ENCODE measurements at places on chromosomes 12 and 14. TPM values are rescaled to one million over a fixed set of nuclear protein-coding genes. Genes with fewer than 3 reads are reported as not detected.

DNA sequence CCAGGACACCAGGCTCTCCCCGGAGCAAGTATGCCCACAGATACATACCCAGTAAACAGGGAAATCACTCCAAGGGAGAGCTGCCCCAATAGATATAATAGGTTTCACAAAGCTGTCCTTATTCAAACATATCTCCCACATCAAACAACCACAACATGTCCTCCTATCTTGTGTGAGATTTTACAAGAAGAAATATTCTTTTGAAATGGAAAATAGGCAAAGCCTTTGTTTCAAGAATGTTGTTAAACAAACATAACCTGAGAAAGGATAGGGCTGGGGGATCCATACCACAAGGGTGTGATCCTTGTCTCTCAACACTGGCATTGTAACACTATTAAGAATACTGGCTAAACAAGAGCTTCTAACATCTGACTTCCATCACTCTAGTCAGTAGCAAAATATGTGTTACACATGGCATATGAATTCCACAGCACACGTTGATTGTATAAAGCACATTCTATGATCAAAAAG is 32.9 kb downstream of the LGR5 start:
- no peak for DNase-seq
- H3K4me3 ChIP-seq: no peak overlapping the region
- peaks cover 5% of the 10 kb centered on the region for H3K4me1 ChIP-seq
- H3K27me3 ChIP-seq: no peaks in the 10 kb centered on the region
- no peak overlapping the region for H3K27ac ChIP-seq
- no peaks in the 10 kb centered on the region for H3K36me3 ChIP-seq

DNA sequence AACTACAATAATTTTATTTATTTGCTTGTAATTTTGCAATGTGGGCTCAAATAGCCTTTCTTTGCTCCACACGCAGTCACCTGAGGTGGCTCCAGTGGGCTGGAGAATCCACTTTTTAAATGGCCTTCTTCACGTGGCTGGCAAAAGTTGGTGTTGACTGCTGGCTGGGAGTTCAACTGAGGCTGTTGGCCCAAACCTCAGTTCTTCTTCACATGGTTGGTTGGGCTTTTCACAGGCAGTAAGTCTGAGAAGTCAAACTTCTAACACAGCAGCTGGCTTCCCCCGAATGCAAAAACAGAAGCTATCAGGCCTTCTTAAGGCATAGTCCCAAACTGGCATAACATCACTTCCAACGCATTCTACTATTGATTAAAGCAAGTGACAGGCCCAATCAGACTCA is 2.1 kb upstream of the OXA1L start:
- no peak overlapping the region for H3K27ac ChIP-seq
- H3K4me3 ChIP-seq: no peak overlapping the region
- H3K27me3 ChIP-seq: no peaks in the 10 kb centered on the region
- peaks cover 16% of the 10 kb centered on the region for H3K4me1 ChIP-seq
- DNase-seq: no peak

- no peak overlapping the region for H3K4me3 ChIP-seq
- H3K36me3 ChIP-seq: no peaks in the 10 kb centered on the region
- H3K4me1 ChIP-seq: no peaks in the 10 kb centered on the region
- H3K27ac ChIP-seq: no peak overlapping the region
- H3K27me3 ChIP-seq: no peaks in the 10 kb centered on the region
- DNase-seq: no peak
Measured at GRCh38 chr14:67630938-67631337, 11.2 kb downstream of the ARG2 start.

- no peaks in the 10 kb centered on the region for H3K36me3 ChIP-seq
- H3K4me3 ChIP-seq: no peak overlapping the region
- DNase-seq: no peak
- H3K27ac ChIP-seq: no peak overlapping the region
Measured at GRCh38 chr14:32813401-32813800, 125.3 kb upstream of the NPAS3 start.

- H3K4me1 ChIP-seq: no peaks in the 10 kb centered on the region
- H3K36me3 ChIP-seq: no peaks in the 10 kb centered on the region
- peaks cover 8% of the 10 kb centered on the region for H3K27me3 ChIP-seq
Measured at GRCh38 chr12:52848661-52849255, at the start of gene KRT78. TSS of gene KRT78 (minus strand) at chr12:52848994. CDS start at chr12:52848930, 64 bp downstream.

- no peaks in the 10 kb centered on the region for H3K36me3 ChIP-seq
- DNase-seq: no peak
Measured at GRCh38 chr12:668090-668481, 4.8 kb upstream of the NINJ2 start.

DNA sequence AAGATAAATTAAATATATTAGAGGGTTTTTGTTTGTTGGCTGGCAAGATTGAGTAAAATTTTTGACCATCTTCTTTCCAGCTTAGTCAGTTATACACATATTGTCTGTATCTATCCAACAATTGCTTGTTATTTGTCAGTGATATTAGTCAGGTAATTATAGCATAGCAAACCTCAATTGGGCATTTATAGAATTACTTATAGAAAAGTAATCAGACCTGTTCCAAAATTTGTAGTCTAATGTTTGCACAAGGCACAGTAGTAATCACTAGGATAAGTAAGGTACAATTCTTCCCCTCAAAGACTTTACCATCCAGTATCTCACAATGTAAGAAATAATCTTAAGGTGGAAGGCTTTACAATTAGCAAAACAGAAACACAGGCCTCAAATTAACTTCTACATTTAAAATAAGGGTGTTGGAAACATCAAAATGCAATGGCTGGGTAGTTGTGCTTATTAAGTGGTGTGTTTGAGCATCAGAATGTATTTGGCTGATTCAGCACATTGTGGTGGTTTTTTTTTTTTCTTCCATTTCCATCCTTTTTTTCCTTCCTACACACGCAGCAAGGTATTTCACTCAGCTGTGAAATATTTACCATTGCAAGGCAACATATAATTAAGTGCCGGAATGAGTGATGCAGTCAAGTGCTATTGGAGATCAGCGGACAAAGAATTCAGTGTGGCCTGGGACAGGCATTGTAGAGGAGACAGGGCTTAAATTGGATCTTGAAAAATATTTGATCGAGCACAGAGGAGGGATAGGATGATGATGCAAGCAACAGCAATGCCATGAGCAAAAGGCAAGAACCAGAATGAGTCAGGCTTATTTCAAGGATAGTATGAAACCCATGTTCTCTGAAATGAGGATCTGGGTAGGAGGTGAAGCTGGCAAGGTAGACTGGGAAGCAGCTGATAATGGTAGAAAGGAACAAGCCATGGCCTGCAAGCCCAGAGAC is 178.2 kb downstream of the AKAP6 start:
- no peaks in the 10 kb centered on the region for H3K27me3 ChIP-seq
- peak overlapping the region; percentile 63 for H3K27ac ChIP-seq
- H3K4me3 ChIP-seq: no peak overlapping the region
- DNase-seq: no peak

- H3K4me3 ChIP-seq: no peak overlapping the region
- no peaks in the 10 kb centered on the region for H3K27me3 ChIP-seq
- peaks cover 52% of the 10 kb centered on the region for H3K4me1 ChIP-seq
- no peaks in the 10 kb centered on the region for H3K36me3 ChIP-seq
- H3K27ac ChIP-seq: peak overlapping the region; percentile 84
Measured at GRCh38 chr14:68393259-68393658, 399.6 kb downstream of the ZFP36L1 start.

GRCh38 chr14:89186856-89187376 is 230.1 kb downstream of the FOXN3 start:
- H3K4me1 ChIP-seq: peaks cover 26% of the 10 kb centered on the region
- peak overlapping the region; percentile 32 for H3K27ac ChIP-seq
- H3K36me3 ChIP-seq: no peaks in the 10 kb centered on the region
- no peak overlapping the region for H3K4me3 ChIP-seq
- H3K27me3 ChIP-seq: no peaks in the 10 kb centered on the region

DNA sequence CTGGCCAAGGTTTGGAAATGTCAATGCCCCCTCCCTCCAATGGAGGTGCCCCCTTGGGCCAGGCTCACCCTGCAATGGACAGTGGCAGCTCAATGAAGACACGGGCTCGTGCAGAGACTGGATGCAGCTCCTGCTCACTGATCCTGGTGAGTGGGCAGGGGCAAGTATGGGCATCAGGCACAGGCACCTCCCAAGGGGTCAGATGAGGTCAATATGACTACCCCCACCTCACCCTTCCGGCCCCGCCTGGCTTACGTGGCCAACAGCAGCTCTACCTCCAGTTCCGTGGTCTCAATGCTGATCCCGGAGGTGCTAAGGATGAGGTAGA is 13.6 kb downstream of the ITGA7 start:
- H3K27ac ChIP-seq: no peak overlapping the region
- H3K36me3 ChIP-seq: no peaks in the 10 kb centered on the region
- no peaks in the 10 kb centered on the region for H3K4me1 ChIP-seq
- H3K4me3 ChIP-seq: no peak overlapping the region
- DNase-seq: no peak

- H3K27me3 ChIP-seq: no peaks in the 10 kb centered on the region
- H3K27ac ChIP-seq: no peak overlapping the region
- H3K36me3 ChIP-seq: no peaks in the 10 kb centered on the region
Measured at GRCh38 chr14:38929416-38929815, 173.6 kb downstream of the SEC23A start.

GRCh38 chr12:4486049-4486699 is 40.6 kb upstream of the FGF6 start:
- peak overlapping the region; percentile 16 for H3K27ac ChIP-seq
- H3K4me3 ChIP-seq: no peak overlapping the region
- H3K36me3 ChIP-seq: no peaks in the 10 kb centered on the region
- H3K27me3 ChIP-seq: no peaks in the 10 kb centered on the region
- H3K4me1 ChIP-seq: no peaks in the 10 kb centered on the region
- DNase-seq: peak; percentile 3

DNA sequence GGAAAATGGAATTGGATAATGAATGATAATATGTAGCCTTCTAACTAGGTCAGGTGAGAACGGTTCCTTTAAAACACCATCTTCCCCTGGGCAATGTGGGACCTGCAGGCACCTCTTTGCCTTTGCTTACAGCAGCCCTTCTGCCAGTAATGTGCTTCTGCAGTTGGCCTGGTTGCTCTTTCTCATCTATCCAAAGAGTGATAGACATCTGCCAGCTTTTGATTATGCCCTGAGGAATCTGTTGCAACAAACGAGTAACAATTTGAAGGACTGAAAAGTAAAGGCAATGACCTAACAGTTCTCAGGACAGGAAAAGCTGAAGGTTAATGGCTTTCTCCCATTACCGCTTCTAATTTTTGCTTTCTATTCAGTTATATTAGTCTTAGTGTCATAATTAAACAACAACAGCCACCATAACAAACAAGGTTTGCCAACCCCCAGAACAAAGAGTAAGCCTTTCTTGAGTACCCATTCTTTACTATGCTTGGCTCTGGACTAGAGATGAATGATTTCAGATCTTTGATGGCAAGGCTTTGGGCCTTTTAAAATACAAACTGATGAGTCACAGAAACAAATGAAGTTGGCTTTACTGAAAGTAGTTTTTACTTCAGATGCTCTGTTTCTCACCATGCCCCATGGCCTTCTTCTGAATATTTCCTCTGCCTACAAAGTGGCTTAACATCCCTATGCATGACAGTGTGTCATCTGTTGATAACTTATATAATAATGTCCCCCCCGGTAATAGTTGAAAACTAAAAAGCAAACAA is 76.1 kb upstream of the KRR1 start:
- no peak for DNase-seq
- no peaks in the 10 kb centered on the region for H3K36me3 ChIP-seq
- H3K27ac ChIP-seq: no peak overlapping the region

GRCh38 chr14:23725980-23726710 is 90.0 kb downstream of the DHRS2 start:
- no peak for DNase-seq
- no peak overlapping the region for H3K4me3 ChIP-seq
- H3K27me3 ChIP-seq: no peaks in the 10 kb centered on the region
- H3K27ac ChIP-seq: no peak overlapping the region
- H3K4me1 ChIP-seq: no peaks in the 10 kb centered on the region

CACNA1C gene
- total RNA-seq: 3.8 TPM

ORMDL2 gene
- total RNA-seq: 28.6 TPM

GALNT9 gene
- total RNA-seq: 2.2 TPM

RTL1 gene
- total RNA-seq: 2.6 TPM

MAPKAPK5 gene
- 49.1 TPM for total RNA-seq

CMA1 gene
- not detected for total RNA-seq

SLC25A47 gene
- total RNA-seq: 1.6 TPM

CAPS2 gene
- 2.6 TPM for total RNA-seq

PROX2 gene
- not detected for total RNA-seq

PDZRN4 gene
- 2.3 TPM for total RNA-seq

FOXM1 gene
- 4.3 TPM for total RNA-seq

CEBPE gene
- not detected for total RNA-seq

PIP4K2C gene
- 30.0 TPM for total RNA-seq

STON2 gene
- 22.7 TPM for total RNA-seq
